ENCODE measurements at places on chromosomes 7 and 10.

GRCh38 chr10:103716206-103717160 lies 138.9 kb downstream of the SH3PXD2A start:
- no peak for DNase-seq

GRCh38 chr10:50653758-50654157 lies 30.0 kb upstream of the SGMS1 start:
- no peak for DNase-seq

DNA sequence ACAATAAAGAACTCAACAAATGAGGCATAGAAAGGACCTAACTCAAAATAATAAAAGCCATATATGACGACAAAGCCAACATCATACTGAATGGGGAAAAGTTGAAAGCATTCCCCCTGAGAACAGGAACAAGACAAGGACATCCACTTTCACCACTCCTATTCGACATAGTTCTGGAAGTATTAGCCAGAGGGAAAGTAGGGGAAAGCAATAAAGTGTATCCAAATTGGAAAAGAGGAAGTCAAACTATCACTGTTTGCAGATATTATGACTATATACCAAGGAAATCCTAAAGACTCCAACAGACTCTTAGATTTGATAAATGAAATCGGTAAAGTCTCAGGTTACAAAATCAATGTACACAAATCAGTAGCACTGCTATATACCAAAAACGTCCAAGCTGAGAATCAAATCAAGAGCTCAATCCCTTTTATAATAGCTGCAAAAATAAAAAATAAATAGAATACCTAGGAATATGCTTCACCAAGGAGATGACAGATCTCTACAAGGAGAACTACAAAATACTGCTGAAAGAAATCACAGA lies 4.8 kb downstream of the ANXA7 start:
- no peak for DNase-seq

DNA sequence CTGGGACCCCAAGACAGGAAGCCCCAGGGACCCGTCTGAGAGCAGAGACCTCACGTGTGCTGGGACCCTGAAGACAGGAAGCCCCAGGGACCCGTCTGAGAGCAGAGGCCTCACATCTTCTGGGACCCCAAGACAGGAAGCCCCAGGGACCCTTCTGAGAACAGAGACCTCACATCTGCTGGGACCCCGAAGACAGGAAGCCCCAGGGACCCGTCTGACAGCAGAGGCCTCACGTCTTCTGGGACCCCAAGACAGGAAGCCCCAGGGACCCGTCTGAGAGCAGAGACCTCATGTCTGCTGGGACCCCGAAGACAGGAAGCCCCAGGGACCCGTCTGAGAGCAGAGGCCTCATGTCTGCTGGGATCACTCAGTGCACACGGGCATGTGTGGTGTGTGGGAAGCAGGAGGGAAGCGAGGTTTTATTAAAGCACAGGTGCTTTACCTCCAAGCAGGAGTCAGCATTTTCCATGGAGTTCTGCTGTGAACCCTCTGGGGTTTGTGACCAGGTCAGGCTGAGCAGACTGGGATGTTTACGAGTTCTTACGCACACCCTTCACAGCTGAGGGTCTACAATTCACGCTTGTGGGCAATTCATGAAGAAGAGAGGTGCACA lies 590.6 kb downstream of the DNAJB6 start:
- no peak for DNase-seq

- no peak for DNase-seq
Measured at GRCh38 chr10:57917019-57917418, 350.7 kb downstream of the IPMK start.

GRCh38 chr7:40570223-40570622 lies 435.4 kb downstream of the SUGCT start:
- no peak for DNase-seq

- DNase-seq, result no peak
Measured at GRCh38 chr10:5694573-5694972, 9.9 kb downstream of the TASOR2 start.

GRCh38 chr7:107386548-107387102 lies 83.2 kb upstream of the GPR22 start:
- no peak for DNase-seq

DNA sequence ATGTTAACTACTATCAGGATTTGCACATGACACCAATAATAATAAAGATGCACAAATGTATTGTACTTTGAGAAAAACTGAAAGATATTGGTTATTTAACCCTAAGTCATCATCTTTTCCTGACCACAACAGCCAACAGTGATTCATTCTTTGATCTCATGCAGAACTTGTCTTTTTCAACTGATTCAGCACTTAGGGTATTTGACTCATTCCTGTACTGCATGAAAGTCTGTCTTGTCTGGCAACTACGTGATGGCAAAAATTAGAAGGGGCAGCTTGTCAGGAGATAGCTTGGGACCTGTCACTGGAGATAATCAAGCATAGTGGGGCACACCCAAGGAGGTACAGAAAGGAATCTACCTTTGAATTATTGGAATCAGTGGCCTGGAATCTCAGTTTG lies 77.8 kb upstream of the LRRC17 start:
- no peak for DNase-seq

DNA sequence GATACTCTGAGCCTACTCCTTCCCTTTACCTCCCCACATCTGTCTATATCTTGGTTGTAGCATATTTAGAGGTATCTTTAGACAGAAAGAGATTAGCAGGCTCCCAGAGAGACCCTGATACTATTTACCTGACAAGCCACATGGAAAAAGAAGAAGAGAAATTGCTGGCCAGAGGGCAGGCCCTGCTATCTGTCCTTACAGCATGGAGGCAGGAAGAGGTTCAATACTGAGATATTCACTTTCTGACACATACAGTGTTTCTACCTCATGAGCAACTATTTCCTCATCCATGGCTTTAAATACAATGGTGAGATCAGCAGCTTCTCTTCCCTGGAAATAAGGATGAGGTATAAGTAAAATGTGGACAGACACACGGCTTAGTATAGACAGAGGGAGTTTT lies 33.9 kb upstream of the TSPAN13 start:
- no peak for DNase-seq

DNA sequence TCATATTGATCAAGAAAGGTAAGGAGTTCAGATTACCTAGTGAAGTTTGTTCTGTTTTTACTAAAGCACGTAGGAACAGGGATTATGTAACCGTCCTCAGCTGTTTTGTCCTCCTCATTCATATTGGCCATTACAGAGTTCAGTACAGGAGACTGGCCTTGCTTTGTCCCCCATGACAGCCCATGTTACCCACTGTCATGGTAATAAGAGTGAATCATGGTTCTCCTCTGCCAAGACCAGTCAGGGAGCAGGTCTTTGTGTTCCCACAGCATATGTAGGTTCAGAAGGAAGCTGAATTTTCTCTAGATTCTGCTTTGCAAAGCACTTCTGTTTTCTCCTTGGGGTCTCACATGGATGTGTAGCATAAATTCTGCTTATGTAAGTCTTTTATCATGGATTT lies 106.2 kb upstream of the GPR141 start:
- no peak for DNase-seq

- no peak for DNase-seq
Measured at GRCh38 chr10:50392966-50393718, 141.8 kb upstream of the ASAH2 start.
